Hepatocyte (in vitro differentiated cells): ENCODE measurements at places on chromosomes 7 and 10. TPM values are rescaled to one million over a fixed set of nuclear protein-coding genes. Genes with fewer than 3 reads are reported as not detected.

GRCh38 chr7:128902761-128903585, 7.5 kb downstream of the KCP start:
- H3K27ac ChIP-seq: no peak overlapping the region
- no peaks in the 10 kb centered on the region for H3K36me3 ChIP-seq
- H3K4me1 ChIP-seq: no peaks in the 10 kb centered on the region
- DNase-seq: no peak

DNA sequence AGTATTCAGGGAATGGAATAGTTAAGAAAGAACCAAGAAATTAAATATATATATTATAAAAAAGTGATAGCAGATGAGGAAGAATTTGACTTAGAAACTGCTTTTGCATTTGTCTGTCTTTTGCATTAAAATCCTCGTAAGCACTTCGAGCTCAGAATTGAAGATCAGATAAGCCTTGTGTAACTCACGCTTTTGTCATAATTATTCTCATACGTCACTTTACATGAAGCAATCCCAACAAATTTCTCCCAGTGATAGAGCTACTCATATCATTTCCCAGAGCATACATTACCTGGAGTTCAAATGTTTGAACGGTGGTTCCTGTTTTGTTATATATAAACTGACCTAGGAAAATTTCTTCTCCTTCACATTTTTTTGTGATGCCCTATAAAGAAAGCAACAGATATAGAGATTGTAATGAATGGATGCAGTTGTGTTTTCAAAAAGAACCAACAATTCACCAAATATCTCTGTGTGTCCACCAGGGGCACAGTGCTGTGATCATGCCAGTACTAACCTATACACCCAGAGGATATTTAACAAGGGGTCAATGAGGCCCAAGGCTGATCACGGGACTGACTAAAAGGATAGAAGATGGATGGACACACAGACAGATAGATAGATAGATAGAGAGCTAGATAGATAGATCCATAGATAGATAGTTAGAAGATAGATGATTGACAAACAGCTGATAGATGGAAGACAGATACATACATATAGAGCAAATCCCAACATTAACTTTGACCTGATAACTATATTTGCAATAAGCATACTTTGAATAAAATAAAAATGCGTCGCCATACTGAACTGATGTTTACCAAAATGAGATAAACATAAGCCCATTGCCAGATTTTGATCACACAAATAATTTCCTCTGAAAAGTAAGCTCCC, 9.3 kb upstream of the HUS1 start:
- H3K4me1 ChIP-seq: peaks cover 7% of the 10 kb centered on the region
- DNase-seq: no peak

GRCh38 chr10:4332764-4333458, 493.1 kb upstream of the AKR1E2 start:
- no peak for DNase-seq
- no peaks in the 10 kb centered on the region for H3K27me3 ChIP-seq
- no peaks in the 10 kb centered on the region for H3K4me1 ChIP-seq
- H3K4me3 ChIP-seq: no peak overlapping the region
- no peaks in the 10 kb centered on the region for H3K36me3 ChIP-seq

GRCh38 chr7:141978351-141978750, 4.8 kb upstream of the TAS2R38 start:
- no peaks in the 10 kb centered on the region for H3K27me3 ChIP-seq
- H3K27ac ChIP-seq: no peak overlapping the region
- no peak overlapping the region for H3K4me3 ChIP-seq
- H3K36me3 ChIP-seq: no peaks in the 10 kb centered on the region

GRCh38 chr7:128174386-128174785, 66.7 kb upstream of the LEP start:
- H3K4me1 ChIP-seq: no peaks in the 10 kb centered on the region
- no peak for DNase-seq
- H3K27ac ChIP-seq: no peak overlapping the region
- peaks cover 64% of the 10 kb centered on the region for H3K27me3 ChIP-seq
- H3K36me3 ChIP-seq: no peaks in the 10 kb centered on the region

DNA sequence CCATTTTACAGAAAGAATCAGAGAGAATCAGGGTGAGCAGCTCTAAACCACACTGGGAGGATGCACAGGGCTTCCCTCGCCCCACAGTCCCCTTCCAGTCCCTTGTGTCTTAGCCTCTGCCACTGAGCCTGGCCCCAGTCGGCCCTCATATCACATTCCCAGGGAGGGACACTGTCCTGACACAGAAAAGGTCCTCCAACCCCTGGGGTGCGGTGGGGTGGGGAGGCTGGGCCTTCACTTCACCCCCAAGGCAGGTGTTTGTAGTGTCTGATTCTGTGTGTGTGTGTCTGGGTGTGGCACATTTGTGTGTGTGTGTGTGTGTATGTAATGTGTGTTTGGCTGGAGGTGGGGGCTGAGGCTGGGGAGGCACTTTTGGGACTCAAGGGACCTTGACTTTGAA, 1.8 kb upstream of the KCP start:
- H3K27me3 ChIP-seq: peaks cover 57% of the 10 kb centered on the region
- no peak overlapping the region for H3K4me3 ChIP-seq
- no peaks in the 10 kb centered on the region for H3K36me3 ChIP-seq
- peaks cover 9% of the 10 kb centered on the region for H3K4me1 ChIP-seq
- H3K27ac ChIP-seq: no peak overlapping the region

DNA sequence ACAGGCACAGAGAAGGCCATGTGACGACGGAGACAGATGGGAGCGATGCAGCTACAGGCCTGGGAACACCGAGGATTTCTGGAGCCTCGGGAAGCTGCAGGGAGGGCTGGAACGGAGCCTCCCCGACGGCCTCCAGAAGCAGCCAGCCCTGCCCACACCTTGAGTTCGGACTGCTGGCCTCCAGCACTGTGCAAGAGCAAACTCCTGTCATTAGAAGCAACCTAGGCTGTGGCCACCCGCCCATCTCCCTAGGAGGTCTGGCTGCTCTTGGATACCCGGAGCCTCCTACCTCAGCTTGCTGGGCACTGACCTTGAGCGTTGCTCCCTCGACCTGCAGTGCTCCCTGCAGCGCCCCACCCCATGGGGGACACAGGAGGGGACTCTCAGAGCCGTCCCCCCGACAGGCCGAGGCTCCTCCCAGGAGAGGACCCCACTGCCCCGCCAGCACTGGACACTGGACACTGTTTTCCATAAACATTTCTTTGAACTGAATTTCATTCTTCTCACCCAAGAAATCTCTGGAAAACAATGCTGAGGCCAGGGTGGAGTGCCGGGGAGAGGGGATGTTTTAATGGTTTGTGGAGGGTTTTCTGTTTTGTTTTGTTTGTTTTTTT, 22.5 kb upstream of the TNRC18 start:
- no peaks in the 10 kb centered on the region for H3K27me3 ChIP-seq
- H3K27ac ChIP-seq: no peak overlapping the region
- H3K4me1 ChIP-seq: peaks cover 17% of the 10 kb centered on the region
- no peak for DNase-seq
- no peak overlapping the region for H3K4me3 ChIP-seq

DNA sequence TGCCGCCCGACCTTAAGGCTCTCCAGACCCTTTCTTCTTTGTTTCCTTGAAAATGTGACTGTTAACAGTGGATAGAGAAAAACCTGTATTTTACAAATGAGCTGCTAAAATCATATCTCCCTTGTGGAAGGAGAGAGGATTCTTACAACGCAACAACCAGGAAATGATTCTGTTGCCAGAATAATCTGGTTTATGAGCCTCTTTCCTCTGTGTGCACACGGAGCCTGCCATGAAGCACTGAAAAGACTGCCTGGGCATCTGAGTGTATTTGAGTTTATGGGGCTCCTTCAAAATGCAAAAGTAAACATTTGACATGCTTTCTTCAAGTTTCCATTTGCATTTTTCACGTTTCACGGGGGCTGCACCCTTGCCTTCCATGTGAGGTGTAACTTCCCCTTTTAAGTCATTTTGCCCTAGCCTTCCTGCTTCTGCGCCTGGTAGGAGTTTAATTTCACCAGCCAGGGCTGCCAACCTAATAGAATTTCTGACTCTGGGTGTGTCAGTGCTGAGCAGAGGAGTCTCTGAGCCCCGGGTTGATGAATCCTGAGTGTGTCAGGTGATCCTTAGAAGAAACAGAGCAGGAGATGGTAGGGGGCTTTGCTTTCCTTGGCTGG, 101.2 kb downstream of the GRB10 start:
- H3K27me3 ChIP-seq: no peaks in the 10 kb centered on the region
- H3K36me3 ChIP-seq: no peaks in the 10 kb centered on the region
- no peak overlapping the region for H3K4me3 ChIP-seq

- DNase-seq: no peak
- peak overlapping the region; percentile 98 for H3K27ac ChIP-seq
- peaks cover 36% of the 10 kb centered on the region for H3K4me1 ChIP-seq
- no peaks in the 10 kb centered on the region for H3K27me3 ChIP-seq
- H3K4me3 ChIP-seq: no peak overlapping the region
Measured at GRCh38 chr10:983401-983800, 4.8 kb upstream of the GTPBP4 start.

DNA sequence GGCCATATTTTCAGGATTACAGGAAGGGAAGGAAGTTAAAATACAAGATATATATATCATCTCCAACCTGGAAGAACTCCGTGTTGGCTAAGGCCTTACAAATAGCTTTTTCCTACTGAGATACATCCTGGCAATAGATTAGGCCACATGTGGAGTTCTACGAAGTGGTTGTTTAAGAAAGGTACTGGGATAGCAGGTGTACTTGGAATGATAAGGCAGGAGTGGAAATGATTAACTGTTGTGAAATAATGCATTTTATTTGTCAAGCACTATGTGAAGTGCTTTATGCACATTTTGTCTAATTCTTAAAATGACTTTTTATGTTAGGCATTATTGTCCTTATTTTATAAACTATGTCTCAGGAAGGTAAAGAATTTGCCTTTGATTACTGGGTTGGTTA, 18.9 kb upstream of the SMIM30 start:
- H3K4me1 ChIP-seq: no peaks in the 10 kb centered on the region
- no peak for DNase-seq
- H3K27ac ChIP-seq: no peak overlapping the region
- no peaks in the 10 kb centered on the region for H3K36me3 ChIP-seq
- H3K4me3 ChIP-seq: no peak overlapping the region
- no peaks in the 10 kb centered on the region for H3K27me3 ChIP-seq

- DNase-seq: no peak
- no peaks in the 10 kb centered on the region for H3K36me3 ChIP-seq
- no peaks in the 10 kb centered on the region for H3K4me1 ChIP-seq
- no peak overlapping the region for H3K27ac ChIP-seq
- peaks cover 6% of the 10 kb centered on the region for H3K27me3 ChIP-seq
Measured at GRCh38 chr10:86295351-86295750, 71.2 kb downstream of the GRID1 start.

Gene PHTF2
- 26.9 and 27.1 TPM in 2 replicates for total RNA-seq

Gene CNNM1
- 3.8 and 4.8 TPM in 2 replicates for total RNA-seq

Gene GOLGA7B
- 0.12 and 1.5 TPM in 2 replicates for total RNA-seq

Gene SFRP5
- total RNA-seq: 17.2 and 18.5 TPM in 2 replicates

Gene PTF1A
- not detected in 2 replicates for total RNA-seq

Gene FXYD4
- 0.80 TPM in 1 of 2 replicates, not detected in the other for total RNA-seq
